RWPE2 (cell line): ENCODE measurements at places on chromosomes 13 and 19.

GRCh38 chr13:111873676-111874178, 193.2 kb upstream of the SOX1 start:
- H3K4me1 ChIP-seq: no peaks in the 10 kb centered on the region
- H3K27me3 ChIP-seq: peaks cover 21% of the 10 kb centered on the region
- DNase-seq: no peak
- no peak overlapping the region for H3K4me3 ChIP-seq

DNA sequence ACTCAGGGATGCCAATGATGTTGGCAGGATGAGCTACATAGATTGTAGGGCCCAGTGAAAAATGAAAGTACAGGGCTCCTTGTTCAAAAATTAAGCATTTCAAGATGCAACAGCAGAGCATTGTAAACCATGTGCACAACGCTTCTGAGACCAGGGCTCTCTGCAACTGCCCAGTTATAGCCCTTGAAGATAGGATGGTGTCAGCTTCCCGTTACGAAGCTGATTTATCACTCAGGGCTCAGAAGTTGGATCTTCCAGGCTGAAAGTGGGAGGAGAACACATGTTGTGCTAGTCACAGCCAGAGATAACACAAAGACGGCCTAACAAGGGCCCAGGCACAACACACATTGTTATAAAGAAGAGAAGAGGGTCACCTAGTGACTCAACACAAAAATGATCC, 466.7 kb downstream of the TUBA3C start:
- H3K4me3 ChIP-seq: no peak overlapping the region
- H3K27me3 ChIP-seq: no peaks in the 10 kb centered on the region
- no peak for DNase-seq
- H3K36me3 ChIP-seq: no peaks in the 10 kb centered on the region
- H3K4me1 ChIP-seq: no peaks in the 10 kb centered on the region

DNA sequence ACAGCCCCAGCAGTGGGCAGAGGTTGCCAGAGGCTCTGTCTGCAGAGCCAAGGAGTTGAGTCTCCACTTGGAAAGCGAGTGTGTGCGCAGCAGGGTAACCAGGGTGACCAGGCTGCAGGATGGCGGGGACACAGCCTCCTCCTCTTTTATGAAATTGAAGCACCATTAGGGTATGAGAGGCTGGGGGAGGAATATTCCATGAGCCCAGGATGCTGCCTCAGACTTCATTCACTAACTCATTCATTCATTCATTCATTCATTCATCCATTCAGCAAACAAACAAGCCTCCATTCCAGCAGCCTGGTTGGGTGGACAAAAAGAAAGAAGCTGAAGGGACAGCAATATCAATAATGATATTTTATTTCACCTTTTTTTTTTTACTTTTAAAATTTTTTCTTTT, 6.6 kb upstream of the LMTK3 start:
- no peaks in the 10 kb centered on the region for H3K27me3 ChIP-seq
- no peak overlapping the region for H3K27ac ChIP-seq
- H3K4me1 ChIP-seq: no peaks in the 10 kb centered on the region
- DNase-seq: no peak

GRCh38 chr13:32045982-32046785, 14.6 kb downstream of the FRY start:
- H3K27me3 ChIP-seq: no peaks in the 10 kb centered on the region
- H3K36me3 ChIP-seq: no peaks in the 10 kb centered on the region
- H3K4me1 ChIP-seq: no peaks in the 10 kb centered on the region
- no peak overlapping the region for H3K4me3 ChIP-seq
- no peak for DNase-seq

DNA sequence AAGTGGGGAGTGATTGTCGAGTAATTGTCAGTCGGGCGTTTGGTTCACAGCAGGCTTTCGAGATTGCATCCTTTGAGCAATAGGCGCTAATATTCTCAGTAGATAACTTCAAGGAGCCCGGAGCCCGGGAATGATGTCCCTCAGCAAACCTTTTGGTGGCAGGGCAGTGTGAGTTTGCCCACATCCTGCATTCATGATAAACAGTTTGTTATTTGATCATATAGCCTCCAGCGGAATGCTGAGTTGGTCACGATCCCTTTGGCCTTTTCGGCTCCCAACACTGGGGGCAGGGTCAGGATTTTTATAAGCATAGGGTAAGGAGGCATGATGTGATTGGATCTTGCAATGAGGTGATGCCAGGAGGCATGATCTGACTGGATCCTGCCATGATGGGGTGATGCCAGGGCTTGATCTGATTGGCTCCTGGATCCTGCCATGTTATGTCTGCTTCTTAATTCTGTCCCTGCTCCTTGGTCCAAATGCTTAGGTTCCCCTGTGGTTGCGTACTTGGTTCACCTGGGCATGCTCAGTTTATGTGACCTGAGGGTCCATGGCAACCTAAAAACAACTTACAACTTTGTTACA, 38.2 kb upstream of the IGSF23 start:
- H3K36me3 ChIP-seq: no peaks in the 10 kb centered on the region
- no peaks in the 10 kb centered on the region for H3K4me1 ChIP-seq
- DNase-seq: no peak
- H3K4me3 ChIP-seq: no peak overlapping the region

- H3K27ac ChIP-seq: no peak overlapping the region
- H3K4me3 ChIP-seq: no peak overlapping the region
- no peak for DNase-seq
- H3K27me3 ChIP-seq: no peaks in the 10 kb centered on the region
- no peaks in the 10 kb centered on the region for H3K4me1 ChIP-seq
- H3K36me3 ChIP-seq: peaks cover 67% of the 10 kb centered on the region
Measured at GRCh38 chr19:11242864-11243797, 3.7 kb downstream of the ANGPTL8 start.

- H3K27me3 ChIP-seq: no peaks in the 10 kb centered on the region
- peak overlapping the region; percentile 100 for H3K4me3 ChIP-seq
- no peak overlapping the region for H3K27ac ChIP-seq
- H3K4me1 ChIP-seq: no peaks in the 10 kb centered on the region
- no peak for DNase-seq
Measured at GRCh38 chr19:2820112-2820702, 539 bp downstream of the ZNF554 start.

GRCh38 chr13:73000027-73000674, 58.7 kb upstream of the KLF5 start:
- H3K27ac ChIP-seq: no peak overlapping the region
- no peaks in the 10 kb centered on the region for H3K27me3 ChIP-seq
- peaks cover 11% of the 10 kb centered on the region for H3K36me3 ChIP-seq

GRCh38 chr13:69485991-69486592, 621.5 kb upstream of the ATXN8OS start:
- no peak overlapping the region for H3K27ac ChIP-seq
- no peaks in the 10 kb centered on the region for H3K4me1 ChIP-seq

DNA sequence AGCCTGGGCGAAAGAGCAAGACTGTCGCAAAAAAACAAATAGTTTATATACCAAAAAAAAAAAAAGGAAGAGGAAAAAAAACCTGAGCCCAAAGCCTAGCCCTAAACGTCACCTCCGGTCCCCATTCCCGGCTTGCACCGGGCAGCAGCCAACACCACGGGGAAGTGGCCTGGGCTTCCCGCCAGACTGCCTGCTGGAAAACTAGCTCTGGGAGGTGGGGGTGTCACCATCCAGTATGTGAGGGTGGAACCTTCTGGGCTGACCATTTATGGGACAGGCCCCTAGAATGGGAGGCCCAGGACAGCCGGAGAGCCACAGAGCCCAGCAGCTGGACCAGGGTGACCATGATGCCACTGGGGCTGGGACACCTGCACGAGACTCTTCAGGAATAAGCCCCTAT, 37.3 kb downstream of the IL12RB1 start:
- H3K27me3 ChIP-seq: no peaks in the 10 kb centered on the region
- H3K27ac ChIP-seq: no peak overlapping the region
- peaks cover 8% of the 10 kb centered on the region for H3K4me1 ChIP-seq

GRCh38 chr13:91122766-91123165, 224.7 kb upstream of the MIR17HG start:
- peaks cover 4% of the 10 kb centered on the region for H3K27me3 ChIP-seq
- no peak for DNase-seq
- H3K4me1 ChIP-seq: no peaks in the 10 kb centered on the region
- H3K36me3 ChIP-seq: no peaks in the 10 kb centered on the region
- no peak overlapping the region for H3K27ac ChIP-seq

GRCh38 chr13:43335764-43336163, 312.4 kb downstream of the DNAJC15 start:
- DNase-seq: no peak
- H3K4me3 ChIP-seq: no peak overlapping the region
- H3K27ac ChIP-seq: no peak overlapping the region

- no peak overlapping the region for H3K4me3 ChIP-seq
- H3K36me3 ChIP-seq: no peaks in the 10 kb centered on the region
- no peak overlapping the region for H3K27ac ChIP-seq
- H3K4me1 ChIP-seq: no peaks in the 10 kb centered on the region
- DNase-seq: no peak
- H3K27me3 ChIP-seq: no peaks in the 10 kb centered on the region
Measured at GRCh38 chr13:100533588-100534041, 55.0 kb downstream of the GGACT start.

GRCh38 chr13:35857769-35858168, 273.4 kb downstream of the DCLK1 start:
- H3K27me3 ChIP-seq: no peaks in the 10 kb centered on the region
- H3K4me3 ChIP-seq: no peak overlapping the region
- no peak overlapping the region for H3K27ac ChIP-seq
- DNase-seq: no peak

DNA sequence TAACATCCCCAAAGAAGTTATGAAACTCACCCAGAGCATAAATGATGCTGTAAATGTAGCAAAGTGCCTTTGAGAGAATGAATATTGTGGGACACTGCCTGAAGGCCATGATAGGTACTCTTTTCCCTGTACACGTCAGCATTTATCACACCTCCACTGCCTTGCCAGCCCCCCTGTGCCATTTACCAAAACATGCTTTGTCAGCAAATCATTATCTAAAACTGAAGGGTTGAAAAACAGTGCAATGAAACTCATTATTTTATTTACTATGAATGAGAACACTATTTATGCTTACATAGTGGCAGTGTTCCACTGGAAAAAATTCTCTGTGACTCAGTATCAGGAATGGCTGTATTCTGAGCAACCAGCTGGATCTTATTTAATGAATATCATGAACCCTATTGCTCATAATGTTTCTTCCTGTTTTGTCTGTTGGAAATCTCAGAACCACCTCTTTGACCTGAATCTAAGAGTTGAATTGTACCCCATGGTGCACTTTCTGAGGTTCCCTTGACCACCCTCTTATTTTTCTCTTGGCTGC, 564.1 kb downstream of the DCT start:
- H3K36me3 ChIP-seq: no peaks in the 10 kb centered on the region
- no peak for DNase-seq
- H3K27ac ChIP-seq: no peak overlapping the region
- no peaks in the 10 kb centered on the region for H3K27me3 ChIP-seq
- no peaks in the 10 kb centered on the region for H3K4me1 ChIP-seq

DNA sequence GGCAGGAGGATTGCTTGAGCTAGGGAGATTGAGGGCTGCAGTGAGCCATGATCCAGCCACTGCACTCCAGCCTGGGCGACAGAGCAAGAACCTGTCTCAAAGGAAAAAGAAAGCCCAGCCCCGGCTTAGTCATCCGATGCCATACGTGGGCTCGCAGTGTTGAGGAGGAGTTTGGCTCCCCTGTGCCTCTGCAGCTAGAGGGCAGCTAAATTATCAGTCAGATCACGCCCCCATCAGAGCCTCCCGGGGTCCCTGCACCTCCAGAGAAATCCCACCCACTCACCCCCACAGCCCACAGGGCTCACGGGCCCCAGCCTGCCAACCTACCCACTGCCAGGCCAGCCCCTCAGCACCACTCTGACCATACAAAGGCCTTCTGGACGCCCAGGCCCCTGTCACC, 27.6 kb downstream of the MAU2 start:
- H3K4me3 ChIP-seq: no peak overlapping the region
- H3K4me1 ChIP-seq: no peaks in the 10 kb centered on the region
- no peak for DNase-seq
- H3K27ac ChIP-seq: no peak overlapping the region
- no peaks in the 10 kb centered on the region for H3K27me3 ChIP-seq
- peaks cover 54% of the 10 kb centered on the region for H3K36me3 ChIP-seq

DNA sequence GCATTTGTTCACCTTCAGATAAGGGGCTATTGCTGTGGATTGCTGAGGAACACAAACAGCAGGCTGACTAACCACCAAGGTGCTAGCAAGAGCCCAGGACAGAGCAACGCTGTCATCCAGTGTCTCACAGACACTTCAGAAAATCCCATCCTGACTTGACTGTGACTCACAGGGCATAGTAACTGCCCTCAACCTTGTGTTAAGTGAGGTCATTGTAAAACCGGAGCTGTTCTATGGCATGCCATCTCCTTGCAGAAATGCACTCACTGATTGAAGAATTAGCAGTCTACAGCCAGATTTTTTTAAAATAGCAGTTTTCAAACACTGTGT, 51.1 kb downstream of the TNFRSF19 start:
- H3K27me3 ChIP-seq: no peaks in the 10 kb centered on the region
- no peak for DNase-seq
- H3K36me3 ChIP-seq: no peaks in the 10 kb centered on the region
- peaks cover 7% of the 10 kb centered on the region for H3K4me1 ChIP-seq
